ENCODE measurements at places on chromosomes 7 and 10.
A peak's percentile ranks its signal among the peaks of the same experiment; 100 is the strongest.

GRCh38 chr10:77906951-77907421 is 19.6 kb downstream of the DLG5 start:
- DNase-seq: no peak

DNA sequence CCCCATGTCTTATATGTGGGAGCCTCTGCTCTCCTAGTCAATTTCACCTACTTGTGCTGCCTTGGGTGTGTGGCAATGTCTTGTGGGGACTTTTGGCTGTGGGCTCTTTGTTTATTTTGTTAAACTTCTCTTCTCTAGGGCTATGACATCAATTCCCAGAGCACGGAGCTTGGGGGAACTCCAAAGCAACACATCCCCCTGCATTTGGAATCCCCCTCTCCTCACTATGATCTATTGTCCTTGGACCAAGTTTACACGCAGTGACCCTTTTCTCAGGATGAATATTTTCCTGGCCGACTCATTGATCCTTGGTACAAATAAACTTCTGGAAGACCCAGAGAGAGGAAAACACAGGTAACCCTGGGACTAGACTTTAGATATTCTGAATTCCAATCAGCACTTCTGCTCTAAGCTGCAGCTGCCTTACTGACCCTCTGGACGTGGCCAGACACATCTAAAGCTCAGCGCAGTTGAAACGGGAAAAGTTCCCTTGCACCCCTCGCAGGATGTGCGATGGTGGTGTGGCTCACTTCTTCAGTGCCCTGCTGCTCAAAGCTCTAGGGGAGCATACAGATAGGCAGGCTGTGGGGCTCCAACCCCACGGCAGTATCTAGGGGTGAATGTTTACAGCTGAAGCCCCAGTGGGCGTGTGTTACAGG is 110.8 kb downstream of the TMEM178B start:
- DNase-seq: no peak

DNA sequence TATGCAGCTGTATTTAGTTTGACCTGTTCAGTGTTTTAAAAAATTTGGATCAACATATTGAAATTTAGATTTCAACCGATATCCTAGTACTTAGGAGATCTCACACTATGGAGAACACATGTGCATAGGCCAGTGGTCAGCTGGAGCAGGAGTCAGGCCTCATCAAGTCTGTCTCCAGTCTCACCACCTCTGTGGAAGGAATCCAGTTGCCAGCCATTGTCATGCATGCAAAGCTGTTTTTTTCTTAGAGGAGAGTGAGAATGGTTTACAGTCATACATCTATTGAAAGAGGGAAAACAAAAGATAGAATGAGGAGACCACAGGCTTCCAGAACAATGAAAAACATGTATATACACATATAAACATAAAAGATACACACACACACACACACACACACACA is 7.6 kb upstream of the CLEC5A start:
- no peak for DNase-seq

DNA sequence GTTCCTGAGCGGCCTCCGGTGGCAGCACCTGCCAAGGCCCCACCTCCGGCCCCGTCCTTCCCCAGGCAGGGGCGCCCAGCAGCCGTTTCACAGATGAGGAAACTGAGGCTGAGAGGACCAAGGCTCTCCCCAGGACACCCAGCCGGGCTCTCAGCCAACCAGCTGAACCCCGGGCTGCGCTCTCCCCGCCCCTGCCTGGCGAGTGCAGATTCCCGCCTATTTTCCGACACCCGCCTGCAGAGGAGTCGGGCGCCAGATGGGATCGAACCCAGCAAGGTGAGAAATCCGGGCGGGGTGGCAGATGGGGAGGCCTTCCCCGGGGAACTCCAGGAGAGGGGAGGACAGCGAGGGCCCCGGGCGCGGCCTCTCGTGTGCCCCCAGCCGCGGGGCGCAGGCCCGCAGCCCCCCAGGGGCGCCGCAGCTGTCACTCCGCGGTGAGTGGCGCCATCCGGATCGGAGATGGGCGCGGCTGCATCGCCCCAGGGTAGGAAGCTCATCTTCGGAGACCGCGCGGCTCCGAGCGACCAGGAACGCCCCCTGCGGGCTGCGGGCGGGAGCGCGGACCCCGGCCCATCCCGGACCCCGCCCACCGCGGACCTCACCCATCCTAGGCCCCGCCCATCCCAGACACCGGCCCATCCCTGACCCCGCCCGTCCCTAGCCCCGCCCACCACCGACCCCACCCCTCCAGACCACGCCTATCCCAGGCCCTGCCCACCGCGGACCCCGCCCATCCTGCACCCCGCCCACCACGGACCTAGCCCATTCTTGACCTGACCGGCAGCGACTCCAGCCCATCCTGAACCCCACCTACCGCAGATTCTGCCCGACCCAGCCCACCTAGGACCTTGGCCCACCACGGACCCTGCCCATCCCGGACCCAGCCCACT is 90.3 kb downstream of the MICALL2 start:
- no peak for DNase-seq

DNA sequence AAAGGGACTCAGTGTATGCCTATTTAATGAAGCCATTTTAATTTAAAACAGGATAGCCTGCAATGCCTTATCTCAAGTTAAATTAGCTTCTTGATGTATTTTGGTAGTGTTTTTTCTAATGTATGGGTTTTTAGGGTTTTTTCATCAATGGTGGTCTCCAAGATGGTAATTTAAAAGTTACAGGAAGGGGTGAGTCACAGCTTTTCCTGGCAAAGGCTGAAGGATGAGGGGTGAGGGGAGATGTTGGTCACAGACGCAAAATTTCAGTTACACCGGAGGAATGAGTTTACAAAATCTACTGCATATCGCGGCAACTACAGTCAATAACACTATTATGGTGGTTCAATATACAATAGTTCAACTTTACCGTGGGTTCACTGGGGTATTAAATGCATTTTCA is 31.6 kb downstream of the CCDC3 start:
- DNase-seq: no peak

- no peak for DNase-seq
Observed at GRCh38 chr7:12625836-12626235, 55.3 kb downstream of the SCIN start.

DNA sequence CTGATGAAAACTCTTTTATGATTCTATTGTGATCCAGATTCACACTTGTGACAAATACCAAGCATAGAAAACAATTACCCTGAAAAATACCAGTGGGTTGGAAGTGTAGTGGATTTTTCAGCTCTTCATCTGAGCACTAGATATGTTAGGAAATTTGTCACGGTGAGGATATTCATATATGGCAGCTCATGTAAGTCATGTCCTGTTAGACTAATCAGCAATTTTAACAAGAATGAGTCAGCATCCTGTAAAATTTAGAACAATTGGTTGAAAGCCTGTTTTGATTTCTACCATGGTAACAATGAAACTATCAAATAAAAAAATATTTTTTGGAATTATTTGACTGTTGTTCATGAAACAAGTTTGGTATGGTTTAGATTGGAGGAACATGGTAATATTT is 334.3 kb downstream of the CACNA2D1 start:
- DNase-seq: peak; percentile 7

- DNase-seq: no peak
Observed at GRCh38 chr10:83954193-83954799, 185.0 kb upstream of the GHITM start.

- DNase-seq: peak; percentile 66
Observed at GRCh38 chr7:26156451-26157420, 4.7 kb downstream of the NFE2L3 start.

DNA sequence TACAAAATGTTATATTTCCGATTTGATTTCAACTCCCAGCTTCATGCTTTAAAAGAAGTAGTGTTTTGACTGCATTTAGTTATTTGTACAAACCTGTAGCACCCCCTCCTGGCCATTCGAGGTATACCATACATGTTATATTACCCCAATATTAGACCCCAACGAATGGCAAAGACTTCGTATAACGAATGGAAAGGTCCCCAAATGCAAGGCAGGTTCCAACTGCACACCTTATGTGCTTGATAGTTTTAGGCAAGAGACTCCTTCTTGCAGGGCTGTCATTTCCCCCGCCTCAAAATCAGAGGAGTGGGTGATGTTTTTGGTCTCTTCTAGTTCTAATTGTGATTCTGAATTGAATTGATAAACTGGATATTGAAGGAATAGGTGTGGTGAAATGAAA is 101.1 kb upstream of the TARP start:
- DNase-seq: no peak

- DNase-seq: no peak
Observed at GRCh38 chr10:128160297-128160711, 34.1 kb upstream of the MKI67 start.

DNA sequence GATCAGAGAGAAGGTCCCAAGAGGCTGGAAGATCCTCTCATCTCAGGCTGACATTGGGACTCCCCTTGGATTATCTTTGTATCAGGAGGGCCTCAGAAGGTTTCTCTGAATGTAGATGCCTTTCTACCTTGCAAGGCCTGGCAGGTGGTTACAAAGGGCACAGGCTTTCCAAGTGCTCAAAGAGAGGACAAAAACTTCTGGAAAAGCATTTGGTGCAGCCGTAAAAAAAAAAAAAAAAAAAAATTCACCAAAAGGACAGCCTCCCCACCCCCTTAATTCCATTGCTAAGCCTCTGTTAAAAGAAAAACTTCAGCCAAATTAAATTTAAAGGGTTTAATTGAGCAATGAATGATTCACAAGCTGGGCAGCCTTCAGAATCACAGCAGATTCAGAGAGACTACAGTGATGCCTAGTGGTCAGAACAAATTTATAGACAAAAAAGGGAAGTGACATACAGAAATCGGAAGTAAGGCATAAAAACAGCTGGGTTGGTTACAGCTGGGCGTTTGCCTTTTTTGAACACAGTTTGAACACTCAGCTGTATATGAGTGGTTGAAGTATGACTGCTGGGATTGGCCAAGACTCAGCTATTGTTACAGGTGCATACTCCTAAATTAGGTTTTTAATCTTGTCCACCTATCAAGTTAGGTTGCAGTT is 42.5 kb upstream of the LRGUK start:
- no peak for DNase-seq

DNA sequence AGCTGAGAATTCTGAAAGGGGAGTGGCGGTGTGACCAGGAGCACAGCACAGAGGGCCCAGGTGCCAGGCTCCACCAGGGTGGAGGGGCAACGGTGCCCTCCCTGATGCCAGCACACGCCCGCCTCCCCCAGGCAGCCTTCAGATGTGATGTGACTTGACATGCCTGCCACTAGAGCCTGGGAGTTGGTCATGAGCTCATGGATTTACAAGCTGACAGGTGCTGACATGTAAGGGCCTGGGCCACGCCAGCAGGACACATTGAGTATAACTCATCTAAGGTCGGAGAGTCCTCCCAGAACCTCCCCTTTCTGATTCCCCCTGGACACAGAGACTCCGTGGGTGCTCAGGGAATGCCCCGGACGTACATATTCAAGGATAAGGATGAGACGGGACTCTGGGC is 74.2 kb downstream of the LSM5 start:
- DNase-seq: no peak

DNA sequence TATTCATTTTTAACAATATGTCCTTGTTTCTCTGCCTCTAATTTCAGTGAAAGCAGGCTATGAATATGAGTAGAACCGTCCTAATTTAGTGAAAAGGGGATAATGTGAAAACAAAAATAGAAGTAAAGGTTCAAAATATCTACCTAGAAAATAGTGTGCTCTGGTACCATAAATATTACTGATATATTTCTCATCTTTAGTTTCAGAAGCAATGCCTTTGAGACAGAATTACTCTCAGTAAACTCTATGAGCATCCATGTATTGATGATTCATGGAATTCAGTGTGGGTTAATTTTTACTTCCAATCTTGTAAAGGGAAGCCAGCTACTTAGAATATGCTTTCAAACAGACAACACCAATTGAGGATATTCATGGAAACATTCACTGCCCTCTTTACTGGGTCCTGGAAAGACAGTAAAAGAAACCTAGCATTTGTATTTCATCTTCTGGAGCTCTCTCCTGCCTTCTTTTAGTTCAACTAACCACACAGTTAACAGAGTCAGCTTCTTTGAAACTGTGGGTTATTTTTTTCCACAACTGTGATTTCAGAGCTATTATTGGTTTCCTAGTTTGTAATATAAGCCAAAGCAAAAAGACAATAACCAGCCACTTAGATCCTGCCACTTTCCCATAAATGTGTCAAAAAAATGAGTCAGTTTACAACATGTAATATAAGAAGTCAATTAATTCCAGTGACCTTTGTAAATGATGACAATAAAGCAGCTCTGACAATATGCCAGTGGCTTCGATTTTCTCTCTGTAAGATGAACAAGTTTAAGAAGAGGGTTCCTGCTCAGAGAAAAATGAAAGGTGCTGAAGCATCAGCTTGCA is 1.7 kb downstream of the LRRN3 start:
- DNase-seq: no peak

DNA sequence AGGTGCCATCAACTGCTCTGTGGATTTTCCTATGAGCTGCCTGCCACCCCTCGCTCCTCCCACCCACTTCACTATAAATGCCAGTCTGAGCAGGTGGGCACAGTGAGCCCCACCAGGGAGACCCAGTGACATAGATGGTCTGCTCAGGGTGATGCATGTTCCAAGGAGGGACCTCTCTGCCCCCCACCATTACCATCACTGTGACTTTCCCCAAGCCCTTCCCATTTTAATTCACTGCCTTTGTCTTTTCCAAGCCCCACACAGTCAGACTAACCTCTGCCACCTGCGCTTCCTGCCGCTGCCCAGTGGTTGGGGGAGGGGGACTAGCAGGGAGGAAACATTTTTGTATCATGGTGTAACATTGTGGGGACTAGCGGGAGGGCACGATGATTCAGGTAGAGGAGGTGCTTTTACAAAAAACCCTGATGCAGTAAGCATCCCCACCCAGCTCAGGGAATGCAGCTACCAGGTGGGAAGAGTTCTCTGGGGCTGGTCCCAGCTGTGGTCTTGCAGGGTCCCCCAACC is 24.6 kb downstream of the PRSS2 start:
- DNase-seq: no peak

DNA sequence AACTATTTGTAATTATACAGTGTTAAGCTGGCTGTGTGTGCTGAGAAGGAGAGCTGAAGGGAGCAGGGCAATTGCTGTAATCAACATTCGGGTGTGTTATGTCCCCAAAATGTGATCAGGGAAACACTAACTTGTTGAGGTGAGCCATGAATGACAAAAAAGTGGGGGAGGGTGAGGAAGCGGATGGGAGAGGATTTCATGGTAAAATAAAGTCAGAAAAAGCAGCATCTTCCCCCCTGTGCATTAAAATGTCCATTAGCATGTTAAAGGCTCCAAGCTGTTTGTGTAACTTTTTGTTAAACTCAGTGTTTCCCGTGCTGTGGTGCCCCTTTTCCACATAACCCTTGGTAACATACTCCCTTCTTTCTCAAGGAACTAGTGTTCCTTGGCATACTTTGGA is 84.9 kb downstream of the ARID5B start:
- DNase-seq: no peak

GRCh38 chr10:110051487-110051886 is 43.7 kb downstream of the ADD3 start:
- DNase-seq: no peak

DNA sequence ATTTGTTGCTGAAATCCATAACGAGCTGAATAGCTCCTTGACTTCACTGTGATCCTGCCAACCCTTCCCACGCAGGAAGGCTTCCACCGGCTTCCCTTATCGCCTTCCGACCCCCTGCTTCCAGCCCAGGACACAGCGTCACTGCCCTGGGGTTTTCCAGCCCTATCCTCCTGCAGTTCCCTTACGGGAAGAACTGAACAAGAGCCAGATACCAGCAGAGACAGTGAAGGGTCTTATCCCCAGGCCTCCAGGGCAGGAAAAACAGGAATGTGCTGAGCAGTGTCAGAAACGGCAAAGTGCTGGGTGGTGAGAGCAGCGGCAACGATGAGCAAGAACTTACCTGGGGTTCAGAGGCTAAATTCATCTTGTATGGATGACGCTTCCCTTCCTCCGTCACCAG is 22.4 kb downstream of the PDLIM1 start:
- no peak for DNase-seq

Measured in HS-27A (cell line).